Endothelial cell of umbilical vein (primary cell): ENCODE measurements at places on chromosomes 4 and X. TPM values are rescaled to one million over a fixed set of nuclear protein-coding genes. Genes with fewer than 3 reads are reported as not detected.
A peak's percentile ranks its signal among the peaks of the same experiment; 100 is the strongest.

The MAML3 gene
- total RNA-seq: 20.1 and 20.3 TPM in 2 replicates

The EDA gene
- total RNA-seq: 0.44 and 1.2 TPM in 2 replicates

The GDPD2 gene
- 0.29 and 0.35 TPM in 2 replicates for total RNA-seq

The TMEM187 gene
- total RNA-seq: 2.6 and 4.1 TPM in 2 replicates

The GATA1 gene
- total RNA-seq: not detected in 2 replicates

The ATP8A1 gene
- total RNA-seq: 1.9 and 11.5 TPM in 2 replicates

The GLRA3 gene
- not detected in 2 replicates for total RNA-seq

The RTL3 gene
- not detected in 2 replicates for total RNA-seq

The GPR119 gene
- total RNA-seq: not detected in 2 replicates

The TMEM154 gene
- 43.6 and 50.0 TPM in 2 replicates for total RNA-seq

DNA sequence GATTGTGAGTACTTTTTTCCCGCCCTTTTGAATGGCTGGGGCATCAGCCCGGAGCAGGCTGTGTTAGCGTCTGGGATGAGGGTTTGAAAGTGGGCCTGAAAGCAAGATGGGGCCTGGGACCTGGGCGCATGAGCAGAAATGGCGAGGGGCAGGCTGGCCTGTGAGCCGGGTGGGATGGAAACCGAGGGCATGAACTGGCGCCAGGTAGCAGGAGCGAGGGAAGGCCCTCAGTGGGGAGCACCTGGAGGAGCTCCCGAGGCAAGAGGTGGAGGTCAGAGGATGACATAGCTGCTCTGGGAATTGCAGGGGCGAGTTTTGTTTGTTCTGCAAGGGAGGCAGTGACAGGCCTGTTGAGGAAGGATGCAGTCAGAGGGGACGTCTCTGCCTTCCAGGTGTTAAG lies 68.6 kb downstream of the RGS12 start:
- no peak for DNase-seq

DNA sequence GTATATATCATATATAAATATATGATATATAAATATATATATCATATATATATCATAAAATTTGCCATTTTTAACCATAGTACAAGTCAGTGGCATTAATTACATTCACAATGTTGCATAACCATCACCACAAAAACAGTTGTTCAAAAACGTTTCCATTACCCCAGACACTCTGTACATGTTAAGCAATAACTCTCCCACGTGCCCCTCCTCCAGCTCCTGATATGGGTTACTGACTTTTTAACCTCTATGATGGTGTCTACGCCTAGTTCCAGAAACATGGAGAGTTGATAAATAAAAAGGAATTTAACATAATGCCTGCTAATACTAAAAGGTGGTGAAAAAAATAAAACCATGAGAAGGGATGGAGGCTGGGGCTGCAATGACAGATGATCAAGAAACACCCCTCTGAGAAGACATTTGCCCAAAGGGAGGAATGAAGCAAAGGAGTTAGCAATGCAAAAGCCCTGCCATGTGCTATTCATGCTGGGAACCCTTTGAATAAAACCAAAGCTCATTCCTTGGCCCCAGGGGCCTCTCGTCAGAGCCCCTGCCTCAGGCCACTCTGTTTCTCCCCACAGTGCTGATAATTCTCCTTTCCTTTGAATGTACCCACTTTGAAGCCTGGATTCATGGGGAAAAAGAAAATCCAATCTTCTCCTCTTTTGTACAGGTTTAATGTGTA lies 144.3 kb downstream of the NWD2 start:
- no peak for DNase-seq

DNA sequence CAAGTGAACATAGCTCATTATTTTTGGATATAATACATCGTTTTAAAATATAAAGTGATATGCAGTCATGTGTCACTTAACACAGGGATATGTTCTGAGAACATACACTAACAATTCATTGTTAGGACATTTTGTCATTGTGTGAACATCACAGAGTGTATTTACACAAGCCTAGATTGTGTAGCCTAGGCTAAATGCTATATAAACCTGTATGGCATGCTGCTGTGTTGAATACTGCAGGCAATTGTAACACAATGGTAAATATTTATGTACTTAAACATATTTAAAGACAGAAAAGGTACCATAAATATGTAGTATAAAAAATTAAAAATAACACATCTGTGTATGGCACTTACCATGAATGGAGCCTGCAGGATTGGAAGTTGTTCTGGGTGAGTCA lies 44.9 kb upstream of the GPRIN3 start:
- no peak for DNase-seq

GRCh38 chr4:123381996-123382395 lies 14.6 kb upstream of the SPRY1 start:
- DNase-seq: no peak

DNA sequence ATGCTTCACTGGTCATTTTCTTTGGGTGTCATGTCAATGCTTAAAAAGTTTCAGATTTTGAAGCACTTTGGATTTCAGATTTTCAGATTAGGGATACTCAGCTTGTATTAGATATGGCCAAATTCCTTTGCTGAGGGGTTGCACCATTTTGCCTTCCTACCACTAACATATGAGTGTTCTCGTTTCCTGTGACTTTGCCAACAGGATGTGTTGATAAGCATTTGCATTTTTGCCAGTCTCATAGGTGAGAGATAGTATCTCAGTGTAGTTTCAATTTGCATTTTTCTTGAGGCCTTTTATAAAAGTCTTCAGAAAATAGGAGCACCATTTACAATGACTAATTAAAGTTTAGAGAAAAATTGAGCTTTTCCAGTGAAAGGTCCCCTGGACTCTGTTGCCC lies 71.6 kb upstream of the CLCN4 start:
- peak; percentile 51 for DNase-seq

DNA sequence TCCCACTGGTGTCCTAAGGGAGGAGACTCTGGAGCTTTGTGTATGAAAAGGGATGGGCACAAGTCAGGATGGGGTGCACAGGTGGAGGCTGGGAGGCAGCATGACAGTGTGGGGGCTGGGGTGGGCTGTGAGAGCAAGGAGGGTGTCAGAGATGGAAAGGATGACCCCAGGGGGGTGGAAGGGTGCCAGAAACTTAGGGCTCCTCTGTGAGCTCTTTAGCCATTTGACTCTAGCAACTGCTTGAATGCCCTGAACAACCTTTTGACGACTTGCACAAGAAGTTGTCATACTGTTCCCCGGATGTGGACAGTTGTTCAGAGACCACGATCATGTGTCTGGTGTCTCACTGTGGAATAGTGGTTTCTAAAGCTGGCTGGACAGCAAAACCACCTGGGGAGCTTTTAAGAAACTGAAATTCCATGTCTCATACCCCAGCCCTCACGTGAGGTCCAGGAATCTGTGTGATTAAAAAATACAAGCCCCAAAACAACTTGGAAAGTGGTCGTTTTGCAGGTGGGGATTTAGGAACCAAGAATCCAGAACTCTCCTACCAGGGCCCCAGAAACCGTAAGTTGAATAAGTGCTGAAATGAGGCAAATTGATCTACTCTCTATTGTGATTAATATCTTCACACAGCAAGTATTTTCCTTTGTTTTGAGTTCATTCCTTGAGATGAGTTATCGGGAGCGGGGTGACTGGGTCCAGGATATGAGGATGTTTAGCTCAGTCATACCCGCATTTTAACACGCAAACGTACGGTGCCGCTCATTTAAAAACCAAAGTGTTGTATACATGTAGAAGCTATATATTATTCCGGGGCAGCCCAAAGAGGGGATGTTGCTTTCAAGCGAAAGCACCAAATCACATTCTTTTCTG lies 3.4 kb downstream of the RHOH start:
- DNase-seq: no peak

DNA sequence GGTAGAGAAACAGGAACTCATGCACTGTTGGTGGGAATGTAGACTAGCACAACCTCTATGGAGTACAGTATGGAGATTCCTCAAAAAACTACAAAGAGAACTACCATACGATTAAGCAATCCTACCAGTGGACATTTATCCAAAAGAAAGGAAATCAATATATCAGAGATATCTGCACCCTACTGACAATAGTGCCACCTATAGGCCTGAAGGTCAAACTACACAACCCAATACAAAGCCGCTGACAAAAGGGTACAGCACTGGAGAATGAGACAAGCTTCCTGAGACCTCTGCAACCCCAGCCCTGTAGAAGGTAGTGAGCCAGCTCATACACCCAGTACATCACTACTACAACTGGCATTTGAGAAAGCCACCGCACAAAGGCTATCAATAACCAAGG lies 67.1 kb downstream of the CBR4 start:
- no peak for DNase-seq

- DNase-seq: peak; percentile 19
Measured at GRCh38 chr4:161320377-161320776, 843.4 kb downstream of the FSTL5 start.

- DNase-seq: no peak
Measured at GRCh38 chr4:180217070-180217469, 2026.1 kb upstream of the TENM3 start.

GRCh38 chrX:133290076-133290475 lies 71.9 kb upstream of the TFDP3 start:
- DNase-seq: no peak

DNA sequence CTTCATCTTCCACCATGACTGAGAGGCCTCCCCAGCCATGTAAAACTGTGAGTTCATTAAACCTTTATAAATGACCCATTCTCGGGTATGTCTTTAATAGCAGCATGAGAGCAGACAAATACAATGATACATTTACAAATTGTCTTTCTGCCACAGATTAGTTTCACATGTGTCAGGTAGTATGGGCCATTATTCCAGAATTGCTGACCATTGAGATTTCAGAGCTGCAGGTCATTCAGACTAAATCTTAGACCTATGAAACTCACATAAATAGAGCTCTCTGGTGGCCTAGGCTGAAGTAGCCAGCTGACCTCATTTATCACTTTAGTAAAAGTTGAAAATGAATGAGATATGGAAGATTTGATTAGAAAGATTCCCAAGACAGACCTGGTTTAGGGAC lies 105.8 kb downstream of the FIP1L1 start:
- DNase-seq: no peak
